Lower lobe of right lung (tissue), 2 donors: ENCODE measurements at places on chromosomes 5 and 9.

DNA sequence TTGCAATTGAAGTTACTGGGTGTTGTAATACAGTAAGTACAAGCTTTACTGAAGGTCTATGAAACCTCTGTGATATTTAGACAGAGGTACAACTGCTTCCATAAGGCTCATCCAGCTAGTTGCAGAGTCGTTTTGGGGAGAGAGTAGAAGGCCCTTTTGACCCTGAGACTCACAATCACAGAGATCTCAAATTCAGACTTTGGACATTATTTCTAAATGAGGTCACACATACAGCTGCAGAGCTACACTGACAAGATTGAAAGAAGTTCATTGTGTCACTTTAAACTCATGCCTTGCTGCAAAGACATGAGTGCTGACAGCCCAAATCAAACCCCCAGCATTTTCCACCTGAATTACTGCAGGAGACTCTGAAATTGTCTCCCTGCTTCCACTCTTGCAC is 205.9 kb upstream of the TMEM161B start:
- no peak for DNase-seq

DNA sequence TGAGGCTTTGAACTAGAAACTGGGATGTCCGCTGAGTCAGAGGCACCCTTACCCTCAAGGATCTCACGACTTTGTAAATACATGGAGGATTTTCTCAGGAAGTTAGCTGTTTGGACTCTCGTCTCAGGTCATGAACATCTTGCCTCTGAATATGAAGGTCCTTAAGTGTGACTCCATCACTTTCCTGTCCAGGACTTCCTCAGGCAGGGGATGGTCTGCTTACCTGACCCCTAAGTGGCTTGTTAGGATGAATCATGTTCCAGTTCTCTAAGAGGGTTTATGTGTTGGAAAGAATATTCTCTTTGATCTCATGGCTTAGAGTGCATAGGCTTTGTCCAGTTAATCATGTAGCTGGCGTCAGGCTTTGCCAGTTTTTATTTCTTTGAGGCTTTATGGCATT is 511.7 kb upstream of the KLF4 start:
- DNase-seq = no peak

DNA sequence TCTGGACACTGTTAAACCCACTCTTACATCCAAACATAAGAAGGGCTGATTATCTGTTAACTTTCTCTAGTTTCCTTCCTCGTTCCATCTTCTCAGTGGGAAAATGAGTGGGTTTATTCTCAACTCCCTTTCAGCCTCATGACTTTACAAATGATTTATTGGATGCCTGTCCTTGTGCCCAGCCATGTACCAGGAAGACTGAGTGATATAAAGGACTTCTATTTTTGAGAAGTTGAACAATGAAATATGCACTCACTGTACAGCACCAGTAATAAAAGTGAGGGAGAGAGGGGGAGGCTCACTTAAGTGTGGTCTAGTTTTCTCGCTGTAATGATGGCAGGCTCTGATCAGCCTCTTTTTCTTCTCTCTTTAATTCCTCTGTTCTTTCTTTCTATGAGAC is 277.6 kb downstream of the SMARCA2 start:
- no peak for DNase-seq

GRCh38 chr5:146624179-146624578 is 108.2 kb upstream of the GPR151 start:
- no peak for DNase-seq

DNA sequence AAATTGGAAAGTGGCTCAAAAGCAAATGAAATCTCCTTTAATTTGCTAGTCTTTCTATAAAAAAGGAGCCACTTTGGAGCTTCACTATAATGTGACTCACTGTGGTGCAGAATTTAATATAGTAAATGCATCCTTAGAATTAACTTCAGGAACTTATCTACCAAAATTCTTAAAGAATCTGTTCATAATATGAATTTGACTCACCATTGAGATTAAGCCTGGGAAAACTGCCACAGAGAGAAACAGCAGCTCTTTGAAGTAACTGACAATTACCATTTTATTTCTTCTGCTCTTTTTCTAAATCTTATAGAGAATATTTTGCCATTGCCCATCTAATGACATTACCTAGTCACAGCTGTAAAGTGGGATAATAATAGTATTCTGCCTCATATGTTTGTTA is 211.9 kb upstream of the CDH6 start:
- DNase-seq = no peak

GRCh38 chr5:111635916-111636570 is 121.0 kb downstream of the NREP start:
- no peak for DNase-seq

- no peak for DNase-seq
Observed at GRCh38 chr5:133303298-133303697, 251.5 kb downstream of the HSPA4 start.

DNA sequence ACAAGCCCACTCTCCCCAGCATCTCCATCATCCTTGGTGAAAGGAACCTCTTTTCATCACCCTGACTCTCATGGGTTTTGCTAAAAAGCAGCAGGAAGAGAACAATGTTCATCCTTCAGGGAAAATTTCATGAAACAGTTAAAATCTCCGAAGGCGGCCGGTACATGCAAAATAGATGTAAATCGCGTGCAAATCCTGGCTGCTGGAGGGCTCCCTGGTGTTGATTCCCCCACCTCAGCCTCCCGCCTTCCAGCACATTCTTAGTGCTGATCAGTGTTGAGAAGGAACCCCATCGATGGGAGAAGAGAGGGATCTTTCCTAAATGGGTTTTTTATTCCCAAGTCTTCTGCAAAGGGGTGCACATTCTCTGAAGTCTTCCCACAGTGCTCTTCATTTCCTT is 8.7 kb upstream of the GFI1B start:
- no peak for DNase-seq

- DNase-seq = no peak
Observed at GRCh38 chr5:6158974-6159831, 219.1 kb downstream of the MED10 start.

DNA sequence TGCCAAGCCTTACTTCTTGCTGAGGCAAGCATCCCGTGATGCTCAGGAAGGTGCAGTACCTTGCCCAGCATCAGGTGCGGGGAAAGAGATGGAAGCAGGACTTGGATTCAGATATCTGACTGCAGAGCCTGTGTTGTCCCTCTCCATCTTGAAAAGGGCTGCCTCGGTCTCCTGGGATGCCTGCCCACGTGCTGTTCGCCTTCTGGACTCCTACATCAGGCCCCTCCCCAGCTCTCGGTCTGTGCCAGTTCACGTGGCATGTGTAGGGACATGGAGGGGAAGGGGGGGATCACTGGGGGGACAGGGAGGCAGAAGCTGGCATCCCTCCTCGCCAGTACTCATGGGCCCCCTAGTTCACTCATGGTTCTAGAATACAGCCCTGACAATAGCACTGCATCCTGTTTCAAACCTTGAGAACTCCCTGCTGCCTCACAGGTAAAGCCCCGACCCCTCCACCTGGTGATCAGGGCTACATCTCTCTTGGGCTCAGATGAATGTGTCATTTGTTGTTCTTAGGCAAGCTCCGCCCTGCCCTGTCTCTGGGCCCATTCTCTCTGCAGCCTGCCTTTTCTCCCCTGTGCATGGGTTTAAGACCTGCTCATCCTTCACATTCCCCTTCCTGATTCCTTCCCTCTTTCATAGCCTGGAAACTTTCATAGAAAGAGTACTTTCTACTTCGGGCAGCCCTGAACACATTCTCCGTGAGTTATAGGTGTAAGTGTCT is 38.9 kb upstream of the SLC25A51 start:
- DNase-seq = peak; percentile 20

GRCh38 chr5:149298842-149299404 is 27.3 kb downstream of the AFAP1L1 start:
- no peak for DNase-seq

DNA sequence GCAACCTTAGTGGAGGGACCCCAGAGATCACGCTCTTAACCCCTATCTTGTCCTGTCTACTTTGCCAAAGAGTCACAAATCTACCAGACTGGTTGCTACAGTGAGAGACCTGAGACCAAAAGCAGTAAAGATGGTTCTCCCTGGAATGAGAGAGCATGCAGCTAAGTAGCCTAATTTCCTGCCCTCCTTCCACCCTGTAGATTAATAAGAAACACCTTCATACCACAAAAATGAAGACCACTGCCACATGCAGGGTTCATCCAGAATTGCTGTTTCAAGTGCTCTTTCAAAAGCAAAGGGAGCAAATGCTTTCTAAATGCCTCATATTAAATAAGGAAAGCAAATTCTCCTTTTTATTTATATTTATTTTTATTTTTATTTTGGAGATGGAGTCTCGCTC is 119.1 kb downstream of the UGCG start:
- no peak for DNase-seq

GRCh38 chr5:148585988-148586387 is 68.3 kb downstream of the HTR4 start:
- no peak for DNase-seq

- no peak for DNase-seq
Observed at GRCh38 chr5:139946006-139946405, 97.1 kb downstream of the NRG2 start.

DNA sequence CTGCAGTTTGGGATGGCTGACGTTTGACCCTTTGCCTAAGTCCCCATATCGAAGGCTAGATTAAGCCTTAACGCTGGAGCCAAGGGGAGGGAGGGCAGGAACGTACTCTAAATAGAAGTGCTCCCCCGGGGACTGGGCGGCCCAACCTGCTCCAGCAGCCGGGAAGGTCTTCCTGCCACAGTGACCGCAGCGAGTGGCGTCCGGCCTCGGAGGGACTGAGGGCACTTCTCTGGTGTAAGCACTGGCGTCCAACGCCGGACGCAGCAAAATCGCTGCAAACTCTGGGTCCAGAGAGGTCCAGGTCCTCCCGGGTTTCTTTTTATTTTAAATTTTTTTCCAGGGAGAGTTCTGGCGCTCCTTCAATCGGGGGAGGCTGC is 505 bp upstream of the ACER2 start:
- DNase-seq = no peak

DNA sequence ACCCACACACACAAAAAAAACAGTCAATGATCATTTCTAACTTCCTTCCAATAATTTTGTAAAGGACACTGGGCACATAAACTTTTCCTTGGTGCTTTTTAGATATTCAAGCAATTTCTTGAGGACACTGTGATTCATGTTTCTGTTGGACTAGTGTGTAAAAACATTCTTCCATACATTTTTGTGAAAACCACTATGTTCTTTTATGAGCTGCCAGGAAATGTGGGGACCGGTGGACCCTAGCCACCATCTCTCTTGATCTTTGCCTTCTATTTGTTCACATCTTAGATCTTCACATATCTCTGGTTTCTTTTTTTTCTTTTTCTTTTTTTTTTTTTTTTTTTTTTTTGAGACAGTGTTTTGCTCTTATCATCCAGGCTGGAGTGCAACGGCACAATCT is 287.4 kb downstream of the GLIS3 start:
- DNase-seq = no peak

DNA sequence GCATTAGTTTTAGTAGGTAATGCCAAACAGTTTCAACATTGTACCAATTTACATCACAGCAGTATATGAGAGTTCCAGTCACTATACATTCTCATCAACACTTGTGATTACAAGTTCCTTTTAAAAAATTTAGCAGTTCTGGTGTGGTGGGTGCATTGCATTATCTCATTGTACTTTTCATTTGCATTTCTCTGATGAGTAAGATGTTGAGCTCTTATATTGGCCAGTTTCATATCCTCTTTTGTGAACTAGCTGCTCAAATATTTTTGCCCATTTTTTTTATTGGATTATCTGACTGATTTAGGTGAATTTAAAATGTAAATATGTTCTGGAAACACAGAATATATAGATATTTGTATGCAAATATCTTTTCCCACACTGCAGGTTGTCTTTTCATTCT is 160.9 kb upstream of the NR3C1 start:
- no peak for DNase-seq

GRCh38 chr9:76810377-76810957 is 46.2 kb downstream of the PCA3 start:
- DNase-seq = no peak

GRCh38 chr5:36108758-36109460 is 42.2 kb upstream of the UGT3A2 start:
- no peak for DNase-seq

- DNase-seq = no peak
Observed at GRCh38 chr5:72290356-72291133, 29.5 kb downstream of the MRPS27 start.

DNA sequence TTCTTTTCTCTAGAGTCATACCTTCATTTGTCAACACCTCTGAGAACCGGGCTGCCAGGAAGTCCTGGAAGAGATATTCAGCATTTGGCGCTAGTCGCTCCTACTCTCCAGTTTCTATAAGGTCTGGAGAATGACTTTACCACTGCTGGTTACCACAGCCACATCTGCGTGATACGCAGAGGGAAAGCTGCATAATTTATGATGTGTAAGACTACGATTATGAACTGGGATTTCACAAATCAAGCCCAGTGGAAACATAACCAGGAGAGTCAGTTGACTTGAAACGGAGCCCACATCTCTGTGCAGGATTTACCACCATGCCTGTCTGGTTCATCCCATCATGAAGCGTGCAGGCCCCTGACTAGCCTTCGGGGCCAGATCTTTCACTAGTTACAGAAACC is 72.6 kb downstream of the FGF1 start:
- DNase-seq = no peak

GRCh38 chr9:29514862-29515261 is 1941.6 kb upstream of the C9orf72 start:
- DNase-seq = no peak

DNA sequence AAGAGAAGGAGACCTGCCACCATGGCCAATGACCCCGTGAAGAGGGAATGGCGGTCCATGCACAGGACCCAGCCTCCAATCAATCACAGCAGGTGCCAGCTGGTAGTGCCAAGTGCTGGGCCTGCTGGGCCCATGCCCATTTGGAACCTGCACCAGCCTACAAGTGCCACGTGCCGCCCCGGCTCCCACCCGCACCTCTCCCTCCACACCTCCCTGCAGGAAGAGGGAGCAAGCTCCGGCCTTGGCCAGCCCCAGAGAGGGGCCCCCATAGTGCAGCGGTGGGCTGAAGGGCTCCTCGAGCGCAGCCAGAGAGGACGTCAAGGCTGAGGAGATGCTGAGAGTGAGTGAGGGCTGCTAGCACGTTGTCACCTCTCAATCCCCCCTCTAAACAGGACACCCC is 37.8 kb upstream of the NPR3 start:
- no peak for DNase-seq

- no peak for DNase-seq
Observed at GRCh38 chr5:89991592-89991991, 418.0 kb downstream of the CETN3 start.

- no peak for DNase-seq
Observed at GRCh38 chr9:1938675-1939170, 76.4 kb upstream of the SMARCA2 start.

DNA sequence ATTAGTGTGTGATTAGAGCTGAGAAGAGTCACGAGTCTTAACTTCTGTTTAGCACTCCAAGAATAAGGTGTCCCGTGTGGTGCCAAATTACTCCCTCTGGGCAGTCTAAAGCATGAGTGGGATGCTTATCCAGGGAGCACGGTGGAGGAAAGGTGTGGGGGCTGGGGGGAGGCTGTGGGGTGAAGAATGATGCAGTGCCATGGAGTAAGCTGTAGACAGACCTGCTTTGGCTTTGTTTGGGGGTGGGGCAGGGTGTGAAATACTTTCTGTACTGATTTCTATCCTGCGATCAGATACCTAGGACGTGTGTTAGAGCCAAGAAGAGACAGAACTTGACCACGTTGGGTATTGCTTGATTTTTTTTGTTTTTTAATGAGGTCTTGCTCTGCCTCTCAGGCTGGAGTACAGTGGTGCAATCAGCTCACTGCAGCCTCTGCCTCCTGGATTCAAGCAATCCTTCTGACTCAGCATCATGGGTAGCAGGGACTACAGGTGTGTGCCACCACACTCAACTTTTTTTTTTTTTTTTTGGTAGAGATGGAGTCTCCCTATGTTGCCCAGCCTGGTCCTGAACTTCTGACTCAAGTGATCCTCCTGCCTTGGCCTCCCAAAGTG is 232.8 kb downstream of the MAN2A1 start:
- no peak for DNase-seq

GRCh38 chr5:58351190-58351589 is 108.7 kb downstream of the PLK2 start:
- DNase-seq = no peak
